Smooth muscle cell of the pulmonary artery (primary cell): ENCODE measurements at places on chromosomes 4 and X. TPM values are rescaled to one million over a fixed set of nuclear protein-coding genes. Genes with fewer than 3 reads are reported as not detected.

Gene PCDH19
- 0.03 and 0.07 TPM in 2 replicates for total RNA-seq

Gene BANK1
- total RNA-seq, result 0.13 and 0.30 TPM in 2 replicates

Gene HOPX
- 0.26 and 0.50 TPM in 2 replicates for total RNA-seq

Gene TMEM271
- not detected in 2 replicates for total RNA-seq

Gene TECRL
- not detected in 2 replicates for total RNA-seq

Gene GRIA3
- total RNA-seq, result 8.4 and 21.5 TPM in 2 replicates

Gene SSX4
- total RNA-seq, result not detected in 2 replicates

Gene DCAF4L1
- total RNA-seq, result 0.13 TPM in 2 replicates

Gene SMPX
- total RNA-seq, result not detected in 2 replicates
